NCI-H2171 treated with DMSO at 0.1 percent for 48 hours (cell line): ENCODE measurements at places on chromosomes 1 and 21.

- DNase-seq: peak; percentile 57
Measured at GRCh38 chr1:224192082-224192788, 9.2 kb downstream of the DEGS1 start.

DNA sequence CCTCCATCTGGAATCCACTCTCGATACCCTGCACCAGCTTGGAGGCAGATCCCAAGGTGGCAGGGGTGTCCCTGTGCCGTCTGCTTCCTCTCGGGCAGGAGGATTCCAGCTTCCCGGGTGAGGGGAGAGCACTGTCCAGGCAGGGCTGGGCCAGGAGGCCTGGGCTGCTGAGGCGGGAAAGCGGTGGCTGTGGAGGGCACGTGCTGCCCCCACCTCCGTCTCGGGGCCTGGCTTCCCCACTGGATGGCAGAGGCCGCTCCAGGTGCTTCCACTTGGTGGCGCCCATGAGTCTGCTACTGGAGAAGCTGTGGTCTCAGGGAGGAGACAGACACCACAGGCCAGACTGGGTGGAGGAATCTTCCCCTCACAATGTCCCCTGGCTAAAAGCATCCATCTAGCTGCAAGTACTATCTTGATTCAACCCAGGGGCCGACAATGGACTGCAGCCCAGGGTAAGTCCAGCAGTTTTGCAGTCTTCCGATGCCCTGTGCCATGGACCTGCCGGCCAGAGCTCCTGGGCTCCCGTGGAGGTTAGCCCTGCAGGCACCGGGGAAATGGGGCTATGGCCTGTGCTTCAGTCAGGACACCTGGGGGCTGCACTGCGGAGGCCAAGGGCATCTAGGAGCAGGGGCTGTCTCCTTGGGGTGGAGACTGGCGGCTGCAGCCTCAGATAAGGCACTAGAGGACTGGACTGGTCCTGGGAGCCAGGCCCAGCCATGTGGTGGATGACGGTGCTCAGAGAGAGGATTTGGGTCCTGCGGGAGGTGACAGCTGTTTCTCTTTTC lies 41.3 kb upstream of the EIF4G3 start:
- no peak for DNase-seq

GRCh38 chr1:177983482-177984135 lies 13.8 kb upstream of the SEC16B start:
- DNase-seq: peak; percentile 59

- peak; percentile 70 for DNase-seq
Measured at GRCh38 chr1:154751690-154752089, 118.4 kb downstream of the KCNN3 start.

- DNase-seq: no peak
Measured at GRCh38 chr1:32966900-32967299, 2.3 kb upstream of the RNF19B start.

DNA sequence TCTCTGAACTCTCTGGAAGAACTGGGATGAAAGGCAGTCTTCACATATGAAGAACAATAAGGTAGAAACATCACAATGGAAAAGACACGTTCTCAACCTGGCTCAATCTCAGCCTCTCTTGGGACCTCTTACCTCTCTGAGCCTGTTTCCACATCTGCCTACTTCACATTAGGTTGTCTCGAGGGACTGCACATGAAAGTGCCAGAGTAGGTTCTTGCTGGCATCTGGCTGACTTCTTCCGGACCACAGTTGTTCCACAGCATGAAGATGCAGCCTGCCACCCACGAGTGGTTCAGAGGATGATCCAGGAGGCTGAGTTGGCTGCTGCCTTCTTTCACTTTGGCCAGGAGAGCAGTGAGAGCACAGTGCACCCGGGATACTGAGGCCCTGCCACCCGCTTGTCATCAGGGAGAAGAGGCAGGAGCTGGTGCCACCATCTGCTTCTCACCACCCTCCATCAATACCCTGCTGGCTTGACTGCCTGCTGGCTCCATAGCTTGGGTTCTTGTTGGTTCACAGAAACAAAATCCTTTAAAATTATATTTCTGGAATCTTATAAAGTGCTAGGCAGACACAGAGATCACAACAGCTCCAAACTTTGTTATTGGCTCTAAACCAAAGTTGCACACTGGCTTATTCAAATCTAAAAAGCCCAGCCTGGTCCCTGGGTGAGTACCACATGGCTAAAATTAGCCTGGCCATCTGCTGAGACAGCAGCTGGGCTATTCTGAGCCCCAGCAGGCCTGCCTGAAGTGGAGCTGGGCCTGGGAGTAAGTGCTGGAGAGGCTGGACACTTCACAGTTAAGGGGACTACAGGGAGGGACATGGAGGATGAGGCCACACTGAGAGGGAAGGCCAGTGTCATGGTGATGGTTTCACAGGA lies 46.9 kb upstream of the LIN9 start:
- peak; percentile 71 for DNase-seq

DNA sequence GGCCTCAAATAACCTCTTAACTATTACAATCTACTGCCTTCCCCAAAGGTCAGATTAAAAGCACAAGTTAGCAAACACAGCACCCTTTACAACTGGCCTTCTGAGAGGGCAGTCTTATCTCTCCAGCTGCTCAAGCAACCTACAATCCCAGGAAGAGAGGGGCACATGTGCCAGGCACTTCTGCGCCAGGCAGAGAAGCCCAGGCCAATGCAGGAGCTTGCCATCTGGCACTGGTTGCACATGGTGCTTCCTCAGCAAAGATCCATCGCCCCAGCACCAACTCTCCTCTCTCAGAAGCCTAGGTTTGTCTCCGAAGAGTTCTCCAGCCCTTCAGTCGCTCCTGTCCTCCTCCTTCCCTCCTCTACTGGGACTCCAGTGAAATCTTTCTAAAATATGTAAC lies 2.5 kb downstream of the STK40 start:
- DNase-seq: no peak

DNA sequence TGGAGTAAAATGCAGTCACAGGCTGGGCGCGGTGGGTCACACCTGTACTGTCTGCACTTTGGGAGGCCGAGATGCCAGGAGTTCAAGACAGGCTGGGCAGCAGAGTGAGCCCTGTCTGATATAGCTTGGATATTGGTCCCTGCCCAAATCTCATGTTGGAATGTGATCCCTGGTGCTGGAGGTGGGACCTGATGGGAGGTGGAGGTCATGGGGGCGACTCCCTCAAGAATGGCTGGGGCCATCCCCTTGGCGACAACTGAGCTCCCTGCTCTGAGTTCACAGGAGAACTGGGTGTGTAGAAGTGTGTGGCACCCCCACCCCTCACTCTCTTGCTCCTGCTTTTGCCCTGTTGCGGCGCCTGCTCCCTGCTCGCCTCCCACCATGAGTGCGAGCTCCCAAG lies 11.5 kb upstream of the PDXK start:
- no peak for DNase-seq

DNA sequence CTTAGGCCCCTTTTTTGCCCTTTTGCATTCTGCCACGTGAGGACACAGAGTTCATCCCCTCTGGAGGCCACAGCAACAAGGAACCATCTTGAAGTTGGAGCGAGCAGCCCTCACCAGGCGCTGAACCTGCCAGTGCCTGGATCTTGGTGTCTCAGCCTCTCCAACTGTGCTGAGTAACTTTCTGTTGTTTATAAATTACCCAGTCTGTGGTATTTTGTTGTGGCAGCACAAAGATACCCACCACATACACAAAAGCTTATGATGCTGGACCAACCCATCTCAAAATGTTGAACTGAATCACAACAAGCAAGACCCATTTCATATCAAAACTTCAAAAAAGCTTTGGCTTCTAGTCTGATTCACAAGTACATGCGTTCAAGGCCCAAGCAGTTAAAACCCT lies 649.9 kb downstream of the KIF26B start:
- DNase-seq: no peak

DNA sequence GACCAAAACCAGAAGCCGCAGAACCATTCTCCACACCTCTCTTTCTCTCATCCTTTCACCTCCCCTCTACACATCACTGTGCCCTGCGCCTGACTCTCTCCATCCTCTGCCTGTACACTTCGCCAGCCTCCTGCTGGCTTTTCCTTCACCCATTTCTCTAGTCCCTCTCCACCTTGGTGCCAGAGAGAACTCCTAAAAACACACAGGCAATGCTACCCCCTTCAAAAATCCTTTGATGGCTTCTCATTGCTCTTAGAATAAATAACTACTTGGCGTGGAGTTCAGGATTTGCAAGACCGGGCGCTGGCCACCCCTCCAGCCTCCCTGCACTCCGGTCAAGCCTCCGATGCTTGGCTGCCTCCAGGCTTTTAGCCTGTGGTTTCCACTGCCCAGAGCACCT lies 8.6 kb downstream of the CRABP2 start:
- DNase-seq: no peak

DNA sequence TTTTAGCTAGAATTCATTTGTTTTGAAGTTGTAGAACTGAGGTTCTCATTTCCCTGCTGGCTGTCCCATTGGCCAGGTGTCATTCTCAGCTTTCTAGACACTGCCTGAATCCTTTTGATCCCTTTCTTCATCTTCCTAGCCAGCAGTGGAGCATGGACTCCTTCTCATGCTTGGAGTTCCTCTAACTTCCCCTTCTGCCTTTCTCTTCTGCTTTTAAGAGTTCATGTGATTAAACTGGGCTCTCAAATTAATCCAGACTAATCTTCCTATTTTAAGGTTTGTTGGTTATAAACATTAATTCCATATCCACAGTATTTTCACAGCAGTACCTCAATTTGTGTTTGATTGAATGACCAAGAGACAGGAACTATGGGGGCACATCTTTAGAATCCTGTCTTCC lies 52.3 kb downstream of the ADAMTS5 start:
- DNase-seq: no peak

DNA sequence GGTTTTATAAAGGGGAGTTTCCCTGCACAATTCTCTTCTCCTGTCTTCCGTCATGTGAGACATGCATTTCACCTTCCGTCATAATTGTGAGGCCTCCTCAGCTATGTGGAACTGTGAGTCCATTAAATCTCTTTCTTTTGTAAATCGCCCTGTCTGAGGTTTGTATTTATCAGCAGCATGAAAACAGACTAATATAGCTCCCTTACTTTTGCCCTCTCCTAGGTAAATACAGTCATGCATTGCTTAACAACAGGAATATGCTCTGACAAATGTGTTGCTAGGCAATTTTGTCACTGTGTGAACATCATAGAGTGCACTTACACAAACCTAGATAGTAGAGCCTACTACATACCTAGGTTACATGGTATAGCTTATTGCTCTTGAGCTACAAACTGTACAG lies 616.8 kb downstream of the RWDD3 start:
- DNase-seq: no peak
